ENCODE measurements at places on chromosomes 2 and 18.

DNA sequence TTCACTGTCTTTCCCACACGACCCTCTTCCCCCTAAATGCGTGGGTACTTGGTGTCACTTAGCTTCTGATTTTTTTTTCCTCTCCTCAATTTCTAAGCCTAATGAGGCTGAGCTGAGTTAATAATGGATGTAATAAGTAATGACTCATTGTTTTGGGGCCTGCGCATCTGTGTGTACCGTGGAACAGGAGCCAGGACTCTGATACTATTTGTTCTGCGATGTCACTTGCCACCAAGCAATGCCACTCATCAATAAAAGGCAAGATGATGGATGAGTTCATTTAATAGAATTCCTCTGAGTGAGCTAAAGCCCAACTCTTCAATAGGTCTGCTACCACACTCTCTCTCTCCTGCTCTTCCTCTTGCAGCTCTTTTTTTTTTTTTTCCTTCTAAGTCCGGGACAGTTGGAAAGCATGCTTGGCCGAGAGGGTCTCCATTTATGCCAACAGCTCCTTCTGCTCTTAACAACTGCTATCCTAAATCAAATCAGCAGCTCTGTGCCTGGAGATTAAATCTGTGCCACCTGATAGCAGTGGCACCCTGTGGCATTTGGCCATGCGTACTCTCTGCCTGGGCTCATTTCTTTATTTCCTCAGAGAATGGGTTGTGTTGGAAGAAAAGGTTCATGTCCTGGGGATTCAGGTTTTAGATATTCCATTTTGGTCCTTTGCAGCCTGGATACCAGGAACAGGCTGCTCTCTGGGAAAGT lies 1284.2 kb upstream of the PIK3C3 start:
- no peak for DNase-seq

- no peak for DNase-seq
Measured at GRCh38 chr2:63364866-63365265, 223.4 kb downstream of the WDPCP start.

GRCh38 chr2:11807156-11808015 lies 61.0 kb downstream of the LPIN1 start:
- DNase-seq, result no peak

GRCh38 chr2:222922019-222922800 lies 61.4 kb downstream of the ACSL3 start:
- DNase-seq, result no peak

GRCh38 chr2:69977186-69977585 lies 15.8 kb upstream of the ASPRV1 start:
- DNase-seq, result no peak

DNA sequence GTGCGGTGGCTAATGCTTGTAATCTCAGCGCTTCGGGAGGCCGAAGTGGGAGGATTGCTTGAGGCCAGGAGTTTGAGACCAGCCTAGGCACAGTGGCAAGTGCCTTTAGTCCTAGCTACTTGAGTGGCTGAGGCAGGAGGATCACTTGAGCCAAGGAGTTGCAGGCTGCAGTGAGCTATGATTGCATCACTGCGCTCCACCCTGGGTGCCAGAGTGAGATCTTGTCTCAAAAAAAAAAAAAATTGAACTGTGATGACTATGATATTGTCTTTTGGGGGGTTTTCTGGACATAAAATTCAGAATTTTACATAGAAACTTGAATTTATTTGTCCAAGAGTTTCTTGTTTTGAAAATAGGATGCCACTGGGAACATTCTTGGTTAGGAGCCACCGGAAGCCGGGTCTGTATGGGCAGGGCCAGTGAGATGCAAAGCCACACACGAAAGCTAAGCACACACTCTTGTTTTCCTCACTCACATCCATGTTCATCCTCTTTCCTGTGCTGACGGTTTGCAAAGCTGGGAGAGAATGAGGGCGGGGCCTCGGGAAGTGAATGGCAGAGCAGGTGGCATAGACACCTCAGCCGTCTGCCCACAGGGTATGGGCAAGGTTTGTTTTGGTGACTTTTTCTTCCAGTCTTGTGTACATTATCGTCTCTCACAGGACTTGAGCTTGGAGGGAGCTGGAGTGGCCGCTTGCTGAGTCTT lies 12.6 kb downstream of the AGAP1 start:
- DNase-seq, result no peak

DNA sequence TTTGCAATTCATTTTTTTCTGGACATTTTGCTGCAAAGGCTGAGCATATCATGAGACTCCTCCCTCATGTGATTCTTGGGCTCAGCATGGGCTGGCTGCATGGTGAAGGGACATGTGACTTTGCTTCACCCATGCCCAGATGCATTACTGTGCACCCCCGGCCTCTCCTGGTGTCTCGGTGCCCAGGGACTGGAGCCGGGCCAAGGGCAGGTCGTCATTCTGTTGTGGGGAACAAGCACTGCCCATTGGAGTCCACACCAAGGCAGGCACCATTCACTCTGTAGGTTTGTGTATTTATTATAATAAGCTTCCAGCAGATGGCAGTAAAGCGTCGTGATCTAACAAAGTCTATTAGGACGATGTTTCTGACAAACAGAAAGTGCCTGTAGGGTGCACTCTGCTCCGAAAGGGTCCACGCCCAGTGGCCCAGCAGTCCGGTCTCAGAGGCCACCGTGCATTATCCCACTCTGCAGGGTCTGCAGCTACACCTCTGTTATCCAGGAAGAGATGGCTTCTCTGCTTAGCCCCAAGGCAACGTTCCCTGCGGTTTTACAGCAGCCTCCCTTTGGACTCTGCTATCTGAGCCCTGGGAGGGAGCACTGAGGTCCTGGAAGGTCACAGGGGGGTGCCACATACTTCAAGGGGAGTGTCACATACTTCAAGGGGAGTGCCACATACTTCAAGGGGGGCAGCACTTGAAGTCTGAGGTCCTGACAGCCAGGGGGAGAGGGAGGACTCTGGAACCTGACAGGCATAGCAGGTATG lies 219.6 kb downstream of the TSN start:
- peak; percentile 63 for DNase-seq

- no peak for DNase-seq
Measured at GRCh38 chr2:28635191-28635611, 116.4 kb upstream of the PPP1CB start.

GRCh38 chr2:200445284-200445683 lies 64.6 kb downstream of the KCTD18 start:
- no peak for DNase-seq

DNA sequence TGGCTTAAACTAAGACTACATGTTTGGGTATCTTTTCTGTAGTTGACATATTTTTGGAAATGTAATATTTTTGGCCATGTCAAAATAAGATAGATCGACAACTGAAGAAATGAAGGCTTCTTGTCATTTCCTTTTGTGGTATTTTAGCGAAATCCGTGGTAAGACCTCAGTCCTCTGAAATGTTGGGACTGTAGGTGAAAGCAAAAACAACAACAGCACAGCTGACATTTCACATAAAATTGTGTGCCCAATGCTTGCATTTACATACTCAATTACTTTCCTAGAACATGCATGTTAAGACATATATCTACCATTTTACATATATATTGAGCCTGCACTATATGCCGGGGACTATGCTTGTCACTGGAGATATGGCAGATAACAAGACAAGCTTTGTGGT lies 50.2 kb downstream of the SPP2 start:
- DNase-seq, result no peak

DNA sequence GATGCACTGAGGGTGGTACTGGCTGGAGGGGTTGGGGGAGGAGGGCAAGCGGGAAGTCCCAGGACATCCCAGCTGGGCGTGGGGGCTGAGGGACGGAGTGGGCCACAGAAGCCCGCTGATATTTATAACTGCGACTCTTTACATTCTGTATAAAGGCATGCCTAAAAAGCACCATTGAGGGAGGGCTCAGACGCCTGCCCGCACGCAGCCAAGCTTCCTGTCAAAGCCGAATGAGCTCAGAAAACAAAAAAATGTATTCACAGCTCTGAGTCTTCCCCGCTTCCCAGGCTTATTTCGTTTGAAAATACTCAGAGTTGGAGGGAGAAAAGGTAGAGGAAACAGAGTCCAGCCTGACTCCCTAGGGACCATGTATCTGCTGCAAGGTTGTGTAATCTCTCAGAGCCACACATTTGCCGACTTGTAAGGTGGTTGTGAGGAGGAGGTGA lies 170.1 kb upstream of the HAAO start:
- no peak for DNase-seq

DNA sequence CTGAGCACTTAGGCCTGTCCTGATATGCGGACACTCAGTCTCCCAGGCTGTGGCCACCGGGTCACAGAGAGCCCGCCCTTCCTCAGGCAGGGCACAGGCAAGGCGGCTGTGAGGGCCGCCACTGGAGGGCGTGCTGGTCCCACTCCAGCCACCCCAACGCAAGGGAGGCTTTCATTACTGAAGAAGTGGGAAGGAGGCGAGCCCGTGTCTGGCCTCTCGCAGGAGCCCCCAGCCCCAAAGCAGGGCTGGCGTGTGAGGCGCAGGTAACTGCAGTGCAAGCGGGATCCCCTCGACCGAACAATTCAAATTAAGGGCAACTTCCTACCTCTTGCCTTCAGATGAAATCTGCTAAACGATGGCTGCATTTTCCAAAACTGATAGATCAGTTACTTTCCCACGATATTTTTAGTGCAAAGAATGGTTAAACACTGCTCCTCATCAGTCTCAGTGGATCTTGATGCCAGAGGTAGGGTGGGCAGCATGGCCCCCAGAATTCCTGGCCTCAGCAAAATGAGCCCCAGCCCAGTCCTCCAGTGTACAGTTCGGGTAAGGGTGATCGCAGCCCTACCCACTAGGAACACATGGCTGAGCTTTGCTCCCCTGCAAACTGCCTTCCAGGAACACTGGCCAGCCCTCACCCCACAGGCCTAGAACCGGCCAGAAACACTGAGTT lies 97.2 kb downstream of the SEPTIN10 start:
- no peak for DNase-seq

GRCh38 chr2:230358305-230358704 lies 31.3 kb downstream of the SP140L start:
- DNase-seq, result no peak

GRCh38 chr2:127530245-127531140 lies 4.2 kb upstream of the IWS1 start:
- no peak for DNase-seq

GRCh38 chr18:7447318-7448028 lies 119.6 kb upstream of the PTPRM start:
- DNase-seq, result no peak
